ENCODE measurements at places on chromosomes 7 and 10.
A peak's percentile ranks its signal among the peaks of the same experiment; 100 is the strongest.

GRCh38 chr10:51507476-51507875 lies 191.9 kb downstream of the CSTF2T start:
- DNase-seq: no peak

DNA sequence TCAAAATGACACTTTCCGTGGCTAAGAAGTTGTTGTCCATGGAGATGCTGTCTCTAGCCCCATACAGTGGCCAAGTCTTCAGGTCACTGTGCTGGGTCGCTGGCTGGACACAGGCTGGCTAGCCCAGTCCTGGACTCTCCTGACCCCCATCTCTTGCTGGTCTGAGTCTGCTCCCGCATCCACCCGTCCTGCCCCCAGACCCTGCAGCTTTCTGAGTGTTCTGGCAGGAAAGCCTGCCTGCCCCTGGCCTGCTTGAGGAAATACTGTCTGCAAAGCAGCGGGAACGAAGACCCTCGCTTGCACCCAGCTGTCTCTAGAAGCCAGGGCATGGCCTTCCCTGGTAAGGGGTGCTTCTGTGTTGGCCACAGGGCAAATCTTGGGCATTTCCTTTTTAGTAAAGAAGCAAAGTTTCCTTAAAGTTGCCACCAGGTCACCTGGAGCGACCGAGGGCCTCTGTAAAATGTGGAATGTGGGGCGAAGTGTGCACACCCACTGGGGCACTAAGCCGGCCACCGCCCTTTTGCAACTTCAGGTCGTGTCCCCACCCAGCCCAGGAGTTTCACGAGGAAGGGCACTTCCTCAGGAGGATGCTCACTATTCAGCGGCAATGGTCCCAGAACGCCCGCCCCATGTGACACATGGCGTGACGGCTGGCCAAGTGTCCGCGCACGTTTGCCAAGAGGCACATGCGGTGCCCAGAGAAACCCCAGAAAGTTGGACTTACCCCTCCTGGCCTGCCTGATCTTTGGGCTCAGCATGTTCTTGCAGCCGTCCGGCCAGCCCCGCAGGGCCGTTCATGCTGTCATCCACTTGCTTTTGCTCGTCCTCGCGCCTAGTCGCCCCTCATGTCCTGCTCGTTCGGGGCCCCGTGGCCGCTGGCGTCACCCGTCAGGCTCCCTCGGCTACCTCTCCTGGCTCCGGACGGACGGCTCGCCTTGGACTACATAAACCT lies 558 bp downstream of the ARHGAP22 start:
- no peak for DNase-seq

- peak; percentile 75 for DNase-seq
Measured at GRCh38 chr7:48052748-48053147, 17.4 kb downstream of the C7orf57 start.

DNA sequence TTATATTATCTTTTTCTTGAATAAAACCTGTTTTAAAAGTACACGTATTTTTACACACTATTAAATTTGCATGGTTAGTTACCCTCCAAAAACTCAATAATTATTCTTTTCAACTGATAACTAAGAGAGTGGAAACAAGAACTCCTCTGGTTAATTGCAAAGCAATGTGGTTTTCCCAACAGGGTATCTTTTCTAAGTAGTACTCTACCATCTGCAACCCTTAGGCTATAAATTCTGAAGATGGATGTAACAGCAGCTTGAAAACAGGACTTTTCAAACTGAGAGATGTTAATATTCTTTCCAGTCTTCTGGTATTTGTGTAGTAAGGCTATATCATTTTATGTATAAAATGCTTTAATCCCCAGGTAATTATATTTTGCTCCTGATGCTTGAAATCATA lies 916.1 kb upstream of the POT1 start:
- DNase-seq: no peak

DNA sequence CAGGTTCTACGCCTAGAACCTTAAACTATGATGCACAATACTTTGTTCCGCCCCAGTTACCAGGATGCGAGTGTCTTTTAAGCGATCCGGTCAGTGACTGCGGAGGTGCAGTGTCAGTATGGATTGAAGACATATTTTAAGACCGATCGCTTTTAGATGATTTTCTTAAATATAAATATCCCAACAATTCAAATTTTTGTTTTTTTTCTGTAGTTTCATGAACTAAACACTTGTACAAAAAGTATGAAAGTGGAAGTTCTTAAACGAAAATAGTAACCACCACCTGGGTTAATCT lies 835 bp downstream of the COMMD3 start:
- DNase-seq: no peak

DNA sequence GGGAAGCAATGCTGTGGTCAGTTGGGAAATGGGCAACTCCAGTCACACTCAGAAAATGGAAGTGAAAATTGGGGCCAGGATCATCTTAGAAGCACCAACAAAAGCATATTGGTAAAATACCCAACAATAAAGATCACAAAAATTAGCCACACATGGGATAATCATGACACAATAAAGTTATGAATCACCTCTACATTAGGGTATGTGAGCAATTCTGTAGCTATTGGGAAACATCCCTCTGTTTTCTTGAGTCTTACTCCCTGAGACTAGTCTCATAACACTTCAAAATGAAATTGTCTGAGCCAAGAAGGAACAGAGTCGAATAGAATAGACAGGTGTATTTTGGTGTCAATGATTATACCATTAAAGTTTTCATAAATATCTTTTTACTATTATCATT lies 178.3 kb downstream of the DYNC1I1 start:
- no peak for DNase-seq

GRCh38 chr10:91598211-91598977 lies 34.5 kb downstream of the PPP1R3C start:
- DNase-seq: peak; percentile 47

DNA sequence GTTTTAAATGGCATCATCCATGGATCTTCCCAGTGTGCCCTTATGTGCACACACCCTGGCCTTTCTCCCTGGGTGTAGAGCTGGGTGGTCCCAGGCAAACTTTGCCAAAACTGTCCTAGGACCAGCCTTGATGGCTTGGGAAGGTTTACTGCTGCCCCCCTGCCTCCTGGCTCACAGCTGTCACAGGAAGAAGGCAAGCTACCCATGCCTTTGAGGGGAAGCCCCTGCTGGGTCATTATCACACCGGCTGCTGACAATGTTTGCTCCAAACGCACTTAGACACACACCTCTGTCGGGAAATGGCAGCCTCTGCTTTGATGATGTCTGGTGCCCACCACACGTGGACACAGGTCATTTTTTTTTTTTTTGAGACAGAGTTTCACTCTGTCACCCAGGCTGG lies 25.2 kb upstream of the FIGNL1 start:
- DNase-seq: no peak

DNA sequence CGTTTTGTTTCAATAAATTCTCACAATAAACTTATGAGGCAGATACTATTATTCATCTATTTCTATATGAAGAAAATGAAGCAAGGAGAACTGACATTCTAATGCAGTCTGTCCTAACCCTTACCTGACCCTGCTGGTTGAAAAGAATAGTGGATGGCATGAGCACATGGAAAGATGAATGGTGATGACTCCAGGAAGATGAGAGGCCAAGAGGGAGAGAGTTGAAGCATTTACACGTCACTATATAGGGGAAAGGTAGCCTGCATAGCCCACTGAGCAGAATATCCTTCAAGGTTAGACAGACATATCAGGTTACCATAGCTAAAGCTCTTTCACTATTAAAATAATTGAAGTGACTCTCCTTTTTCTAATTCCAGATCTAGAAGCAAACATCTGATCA lies 163.9 kb upstream of the CDK1 start:
- DNase-seq: no peak

GRCh38 chr10:80211786-80212185 lies 6.4 kb upstream of the ANXA11 start:
- DNase-seq: no peak

GRCh38 chr7:107463139-107464078 lies 6.4 kb upstream of the GPR22 start:
- peak; percentile 80 for DNase-seq

- DNase-seq: peak; percentile 32
Measured at GRCh38 chr10:114967071-114967470, 29.1 kb downstream of the TRUB1 start.

GRCh38 chr10:98303569-98303968 lies 35.6 kb upstream of the LOXL4 start:
- no peak for DNase-seq

GRCh38 chr10:30431435-30431911 lies 2.5 kb upstream of the MAP3K8 start:
- peak; percentile 29 for DNase-seq

DNA sequence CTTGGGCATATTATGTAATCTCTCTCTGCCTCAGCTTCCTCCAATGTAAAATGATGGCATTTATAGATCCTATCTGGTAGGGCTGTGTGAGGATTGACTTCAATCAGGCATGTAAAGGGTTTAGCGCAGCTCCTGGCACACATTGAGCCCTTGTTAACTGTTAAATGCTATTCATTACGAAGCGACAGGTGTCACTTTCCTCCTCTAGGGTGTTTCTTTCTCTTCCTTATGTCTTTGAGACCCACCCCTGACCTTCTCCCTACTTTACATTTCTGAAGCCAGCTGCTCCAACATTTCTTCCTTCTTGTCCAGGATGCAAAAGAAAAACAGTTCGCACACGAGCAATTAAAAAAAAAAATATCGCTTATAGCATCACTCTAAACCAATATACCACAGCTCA lies 5.7 kb upstream of the R3HCC1L start:
- DNase-seq: no peak

GRCh38 chr7:28349637-28350036 lies 62.7 kb upstream of the CREB5 start:
- DNase-seq: no peak

DNA sequence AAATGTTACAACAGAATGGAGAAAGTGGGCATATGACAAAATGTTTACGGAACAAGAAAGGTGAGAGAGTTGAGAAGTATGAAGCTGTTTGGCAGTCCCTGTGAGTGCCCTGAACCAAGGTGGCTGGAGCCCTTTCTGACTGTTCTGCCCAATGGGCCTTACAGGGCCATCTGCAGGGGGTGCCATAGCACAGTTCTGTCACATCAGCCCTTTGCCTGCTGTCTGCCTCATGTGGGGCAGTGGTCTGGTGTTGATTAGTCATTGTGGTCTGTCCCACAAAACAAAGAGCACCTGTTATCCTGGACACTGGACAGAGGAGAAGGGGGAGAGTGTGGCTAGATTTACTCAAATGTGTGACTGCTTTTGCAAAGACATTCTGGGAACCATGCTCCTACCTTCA lies 51.5 kb upstream of the OSBPL3 start:
- peak; percentile 46 for DNase-seq

All from astrocyte of the hippocampus (primary cell).